ENCODE measurements at places on chromosomes 1 and 21. TPM values are rescaled to one million over a fixed set of nuclear protein-coding genes. Genes with fewer than 3 reads are reported as not detected.

GRCh38 chr1:90200646-90201205 lies 205.8 kb downstream of the ZNF326 start:
- no peak overlapping the region for H3K4me3 ChIP-seq
- DNase-seq = no peak
- H3K27ac ChIP-seq = no peak overlapping the region

DNA sequence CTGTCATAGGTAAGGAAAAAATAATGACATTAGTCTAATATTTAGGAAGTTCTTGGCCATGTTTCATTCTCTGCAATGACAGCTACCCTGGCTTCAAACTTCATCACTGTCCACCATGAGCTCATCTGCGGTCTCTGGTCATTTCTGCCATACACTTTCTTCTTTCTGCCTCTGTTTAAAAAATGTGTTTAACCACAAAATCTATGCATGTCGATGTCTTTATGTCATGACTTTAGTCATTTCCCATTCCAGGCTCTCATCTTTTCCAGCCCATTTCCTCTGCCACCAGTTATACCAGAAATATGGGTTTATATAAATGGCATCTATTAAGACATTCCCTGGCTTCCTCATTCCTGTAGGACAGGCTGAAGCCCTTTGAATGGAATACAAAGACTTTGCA lies 68.5 kb upstream of the DUSP10 start:
- no peak overlapping the region for H3K4me3 ChIP-seq
- H3K4me1 ChIP-seq = peaks cover 4% of the 10 kb centered on the region
- DNase-seq = no peak
- H3K27me3 ChIP-seq = peaks cover 4% of the 10 kb centered on the region

SPRR2E gene
- total RNA-seq = not detected

- H3K27ac ChIP-seq = no peak overlapping the region
- no peaks in the 10 kb centered on the region for H3K36me3 ChIP-seq
- H3K4me1 ChIP-seq = peaks cover 8% of the 10 kb centered on the region
Observed at GRCh38 chr1:116907351-116907750, 2.4 kb upstream of the PTGFRN start.

DNA sequence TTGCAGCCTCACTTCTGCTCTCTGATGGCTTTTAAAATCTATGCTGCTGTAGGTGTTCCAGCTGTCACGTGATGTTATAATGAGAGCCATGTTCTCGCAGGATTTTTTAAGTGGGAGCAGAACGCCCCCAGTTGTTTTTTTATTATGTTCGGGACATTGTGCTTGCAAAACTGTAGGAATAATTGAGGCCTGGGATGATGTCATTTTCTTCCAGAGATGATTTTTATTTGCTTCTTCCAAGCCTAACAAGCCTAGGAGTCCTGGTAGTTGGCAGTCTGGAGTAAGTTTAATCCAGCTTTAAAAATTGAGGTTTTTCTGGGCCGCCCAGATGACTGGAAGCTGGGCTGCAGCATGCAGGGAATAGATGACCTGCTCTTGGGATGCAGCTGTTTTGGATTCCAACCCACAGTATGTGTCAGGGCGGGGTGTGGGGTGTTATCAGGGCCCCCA lies 34.6 kb upstream of the CHIT1 start:
- H3K27ac ChIP-seq = no peak overlapping the region
- DNase-seq = no peak
- no peaks in the 10 kb centered on the region for H3K36me3 ChIP-seq
- no peaks in the 10 kb centered on the region for H3K4me1 ChIP-seq
- no peak overlapping the region for H3K4me3 ChIP-seq
- H3K27me3 ChIP-seq = no peaks in the 10 kb centered on the region

- no peaks in the 10 kb centered on the region for H3K4me1 ChIP-seq
- H3K27me3 ChIP-seq = no peaks in the 10 kb centered on the region
- H3K27ac ChIP-seq = no peak overlapping the region
Observed at GRCh38 chr21:36183144-36183795, 26.6 kb downstream of the DOP1B start.

DNA sequence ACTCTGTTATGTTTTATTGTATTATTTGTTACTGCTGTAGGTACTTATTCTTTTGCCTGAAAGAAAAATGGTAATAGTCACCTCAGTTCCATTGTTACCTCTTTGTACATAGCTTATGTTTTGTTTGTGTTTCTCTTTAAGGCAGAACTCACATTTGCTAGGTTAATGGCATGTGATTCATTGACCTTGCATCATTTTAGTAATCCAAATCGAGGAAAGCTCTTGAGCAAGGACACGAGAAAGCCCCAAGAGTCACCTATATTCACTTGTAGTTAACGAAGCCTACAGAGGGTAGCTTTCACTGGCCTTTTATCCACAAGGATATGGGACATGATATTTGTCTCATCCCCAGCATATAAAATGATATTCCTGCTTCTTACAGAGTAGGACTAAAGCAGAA lies 1765.2 kb downstream of the NCAM2 start:
- no peak for DNase-seq
- H3K27me3 ChIP-seq = no peaks in the 10 kb centered on the region
- H3K36me3 ChIP-seq = no peaks in the 10 kb centered on the region
- no peak overlapping the region for H3K4me3 ChIP-seq

DNA sequence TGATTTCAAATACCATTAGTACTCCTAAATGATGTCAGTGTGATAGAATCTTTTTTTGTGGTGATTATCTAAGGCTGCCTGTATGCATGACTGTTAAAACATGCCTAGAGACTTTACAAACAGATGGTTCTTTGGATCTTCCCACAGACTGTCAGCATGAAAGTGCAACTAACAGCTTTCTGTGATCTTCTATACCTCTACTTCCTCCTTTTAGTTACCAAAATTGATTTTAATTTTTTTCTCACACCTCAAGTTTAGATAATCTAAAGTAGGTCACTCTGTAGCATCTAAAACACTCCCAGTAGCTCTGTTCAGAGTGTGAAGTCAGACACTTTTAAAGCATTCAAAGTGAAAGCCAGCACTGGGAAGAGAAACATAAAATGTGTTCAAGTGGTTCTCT lies 534.5 kb downstream of the PTPRC start:
- H3K4me3 ChIP-seq = no peak overlapping the region
- no peaks in the 10 kb centered on the region for H3K36me3 ChIP-seq
- no peaks in the 10 kb centered on the region for H3K27me3 ChIP-seq
- no peak overlapping the region for H3K27ac ChIP-seq

DNA sequence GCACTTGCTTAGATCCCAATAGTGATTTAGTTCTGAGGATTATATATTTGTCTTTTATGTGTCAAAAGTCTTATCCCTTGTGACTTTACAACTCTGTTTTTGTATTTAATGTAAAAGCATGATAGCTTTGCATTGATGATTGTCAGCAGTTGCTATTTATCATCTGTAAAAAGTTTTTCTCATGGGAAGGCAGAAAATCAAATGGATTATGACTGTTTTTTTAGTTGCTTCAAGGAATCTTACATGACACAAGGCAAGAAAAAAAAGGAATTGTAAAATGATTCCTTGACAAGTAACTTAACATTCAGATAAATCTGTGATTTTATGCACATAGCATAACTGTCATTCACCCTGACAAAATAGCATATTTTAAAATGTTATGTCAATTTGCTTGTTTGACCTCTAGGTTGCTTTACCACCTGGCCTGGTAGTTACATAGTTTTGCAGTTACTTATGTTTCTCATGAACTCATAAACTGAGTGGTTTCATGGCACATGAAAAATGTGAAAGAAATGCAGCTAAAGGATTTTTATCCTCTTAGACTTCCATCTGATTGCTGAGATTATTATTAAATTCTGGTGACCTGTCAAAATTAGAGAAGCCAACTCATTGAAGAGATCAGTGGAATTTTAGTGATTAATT lies 622.6 kb downstream of the ADGRL2 start:
- H3K4me3 ChIP-seq = no peak overlapping the region
- no peak for DNase-seq
- H3K4me1 ChIP-seq = peaks cover 4% of the 10 kb centered on the region
- no peak overlapping the region for H3K27ac ChIP-seq
- H3K36me3 ChIP-seq = no peaks in the 10 kb centered on the region

DNA sequence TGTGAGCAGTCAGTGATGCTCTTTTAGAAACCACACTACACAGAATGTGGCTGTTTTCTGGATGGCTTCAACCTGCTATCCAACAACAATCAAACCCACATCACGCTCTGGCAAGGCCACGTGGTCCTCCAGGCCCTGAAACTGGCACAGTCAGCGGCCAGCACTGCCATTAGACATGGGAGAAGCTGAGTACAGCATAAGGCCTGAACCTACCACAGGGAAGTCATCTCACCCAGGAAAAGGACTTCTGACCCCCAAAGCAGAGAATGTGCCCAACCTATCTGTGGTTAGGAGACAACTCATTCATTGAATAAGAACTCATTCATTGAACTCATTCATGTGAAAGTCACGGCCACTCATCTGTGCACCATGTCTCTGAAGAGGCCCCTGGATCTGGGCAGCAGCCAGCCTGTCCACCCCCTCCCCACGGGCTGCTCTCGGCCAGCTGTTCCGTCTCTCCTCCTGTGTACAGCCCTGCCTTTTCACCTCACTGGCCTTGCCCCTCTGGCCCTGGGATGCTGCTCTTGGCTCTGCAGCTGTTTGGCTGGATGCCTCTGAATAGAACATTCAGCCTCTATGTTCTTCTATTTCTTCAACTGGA lies 41.1 kb downstream of the C1orf198 start:
- no peaks in the 10 kb centered on the region for H3K36me3 ChIP-seq
- H3K27me3 ChIP-seq = no peaks in the 10 kb centered on the region
- H3K4me1 ChIP-seq = no peaks in the 10 kb centered on the region
- H3K4me3 ChIP-seq = no peak overlapping the region

MLLT11 gene
- total RNA-seq = 27.8 TPM

DNA sequence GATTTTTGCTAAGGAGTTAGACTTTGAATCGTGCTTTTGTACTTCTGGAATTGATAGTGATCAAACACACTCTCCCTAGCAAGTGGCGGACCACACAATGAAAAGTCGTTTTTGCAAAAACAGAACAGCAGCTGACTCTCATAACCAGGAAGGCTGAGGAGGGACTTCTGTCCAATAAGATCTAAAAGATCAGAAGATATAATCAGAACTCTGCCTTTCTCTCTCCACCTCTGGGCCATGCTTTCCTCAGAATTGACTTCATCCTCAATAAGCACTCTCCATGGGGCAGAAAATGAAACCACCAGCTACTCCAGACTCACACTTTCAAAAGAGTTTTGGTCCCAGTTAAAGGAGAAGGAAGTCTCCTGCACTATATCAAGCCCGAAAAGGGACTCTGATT lies 55.3 kb upstream of the SAMD13 start:
- H3K4me1 ChIP-seq = no peaks in the 10 kb centered on the region
- H3K27me3 ChIP-seq = peaks cover 4% of the 10 kb centered on the region
- DNase-seq = no peak

FCGR3A gene
- total RNA-seq = 4.0 TPM

ESPN gene
- total RNA-seq = 0.36 TPM

DNA sequence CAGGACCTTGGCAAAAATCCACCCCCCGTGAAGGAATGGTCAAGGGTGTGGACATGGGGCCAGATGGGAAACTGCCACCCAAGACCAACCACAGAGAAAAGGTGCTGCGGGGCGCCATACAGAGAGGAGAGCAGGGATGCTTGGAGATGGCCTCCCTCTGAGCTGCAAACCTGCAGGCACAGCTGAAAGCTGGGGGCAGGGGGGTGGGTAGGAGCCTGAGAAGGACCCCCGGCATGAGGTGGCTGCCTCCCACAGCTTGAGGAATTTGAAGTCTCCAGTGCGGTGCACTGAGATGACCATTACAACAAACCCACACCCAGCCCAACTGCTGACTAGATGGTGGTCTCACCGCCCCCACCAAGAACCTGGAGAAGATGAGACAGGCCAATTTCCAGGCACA lies 84.8 kb downstream of the WDR4 start:
- H3K36me3 ChIP-seq = no peaks in the 10 kb centered on the region
- H3K27ac ChIP-seq = no peak overlapping the region
- peaks cover 2% of the 10 kb centered on the region for H3K27me3 ChIP-seq
- H3K4me1 ChIP-seq = peaks cover 2% of the 10 kb centered on the region

DNA sequence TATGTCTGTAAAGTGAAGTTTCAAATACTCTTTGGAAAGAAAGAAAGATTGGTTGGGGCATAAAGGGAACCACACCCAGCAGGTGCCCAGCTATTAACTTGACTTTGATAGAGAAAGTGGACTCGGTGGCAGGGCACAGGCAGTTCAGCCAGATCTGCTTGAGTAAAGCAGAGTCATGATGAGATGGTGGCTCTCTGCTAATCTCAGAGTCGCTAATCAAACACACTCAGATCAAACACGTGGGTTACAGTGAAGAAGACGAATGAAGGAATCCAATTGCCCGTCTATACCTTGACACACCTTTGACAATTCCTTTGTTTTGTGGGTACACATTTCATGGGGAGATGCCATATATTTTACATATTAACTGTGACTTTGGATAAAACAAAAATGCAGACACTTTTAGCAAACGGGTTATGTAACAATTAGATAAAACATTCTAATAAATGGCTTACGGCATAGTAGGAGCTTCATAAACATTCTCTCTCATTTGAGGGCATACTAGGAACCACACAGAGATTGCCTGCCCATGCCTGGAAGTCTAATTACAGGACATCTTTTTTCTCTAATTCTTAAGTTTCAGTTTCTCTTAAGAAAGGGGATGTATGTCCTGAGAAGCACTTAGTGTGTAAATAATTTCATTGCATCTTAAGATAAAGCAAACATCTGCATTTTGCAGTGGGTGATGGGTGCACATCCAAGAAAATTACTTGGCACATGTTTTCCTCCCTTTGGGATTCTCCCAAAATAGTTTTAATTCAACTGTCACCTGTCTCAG lies 7.2 kb downstream of the CBR1 start:
- no peak overlapping the region for H3K27ac ChIP-seq
- peaks cover 5% of the 10 kb centered on the region for H3K4me1 ChIP-seq
- DNase-seq = no peak

CASQ1 gene
- total RNA-seq = not detected

- no peak overlapping the region for H3K27ac ChIP-seq
- no peaks in the 10 kb centered on the region for H3K4me1 ChIP-seq
- peak overlapping the region; percentile 52 for H3K4me3 ChIP-seq
Observed at GRCh38 chr1:19101244-19101643, 108.8 kb downstream of the UBR4 start.

GRCh38 chr1:56508523-56508983 lies 70.8 kb downstream of the PLPP3 start:
- peak overlapping the region; percentile 75 for H3K4me3 ChIP-seq
- H3K27ac ChIP-seq = peak overlapping the region; percentile 16
- H3K4me1 ChIP-seq = peaks cover 63% of the 10 kb centered on the region
- no peak for DNase-seq
- H3K27me3 ChIP-seq = peaks cover 8% of the 10 kb centered on the region

S100A8 gene
- not detected for total RNA-seq

DNA sequence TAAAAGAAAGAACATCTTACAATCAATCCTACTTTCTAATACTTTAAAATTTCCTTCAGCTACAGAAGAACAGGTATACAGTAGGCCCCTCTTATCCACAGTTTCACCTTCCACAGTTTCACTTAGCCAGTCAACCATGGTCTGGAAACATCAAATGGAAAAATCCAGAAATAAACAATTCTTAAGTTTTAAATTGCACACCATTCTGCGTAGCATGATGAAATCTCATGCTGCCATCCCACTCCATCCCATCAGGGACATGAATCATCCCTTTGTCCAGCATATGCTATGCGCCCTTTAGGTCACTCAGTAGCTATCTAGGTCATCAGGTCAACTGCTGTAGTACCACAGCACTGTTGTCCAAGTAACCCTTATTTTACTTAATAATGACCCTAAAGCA lies 67.7 kb downstream of the HSF2BP start:
- H3K4me3 ChIP-seq = no peak overlapping the region
- DNase-seq = no peak
- H3K36me3 ChIP-seq = no peaks in the 10 kb centered on the region
- H3K27me3 ChIP-seq = no peaks in the 10 kb centered on the region
- H3K4me1 ChIP-seq = peaks cover 14% of the 10 kb centered on the region

SLC25A44 gene
- 22.0 TPM for total RNA-seq

Measured in endothelial cell (in vitro differentiated cells).